Suppressor macrophage treated with lipopolysaccharide for 4 hours (primary cell): ENCODE measurements at places on chromosomes 5 and 9.

- DNase-seq = no peak
These were observed 247.1 kb downstream of the NFIB start for GRCh38 chr9:14066831-14067230.

GRCh38 chr5:22918511-22918910 lies 65.4 kb upstream of the CDH12 start:
- DNase-seq = no peak

GRCh38 chr5:139952574-139952973 lies 90.5 kb downstream of the NRG2 start:
- DNase-seq = no peak

DNA sequence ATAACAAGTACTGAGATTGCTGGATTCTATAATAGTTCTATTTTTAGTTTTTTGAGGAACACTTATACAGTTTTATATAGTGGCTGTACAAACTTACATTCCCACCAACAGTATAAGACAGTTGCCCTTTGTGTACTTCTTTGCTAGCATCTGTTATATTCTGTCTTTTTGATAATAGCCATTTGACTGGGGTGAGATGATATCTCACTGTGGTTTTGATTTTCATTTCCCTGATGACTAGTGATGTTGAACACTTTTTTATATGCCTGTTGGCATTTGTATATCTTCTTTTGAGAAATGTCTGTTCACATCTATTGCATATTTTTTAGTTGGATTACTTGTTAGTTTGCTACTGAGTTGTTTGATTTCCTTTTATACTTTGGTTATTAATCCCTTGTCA lies 204.1 kb upstream of the SMC2 start:
- DNase-seq = no peak

- no peak for DNase-seq
These were observed 1072.6 kb upstream of the COX7C start for GRCh38 chr5:85545129-85545528.

DNA sequence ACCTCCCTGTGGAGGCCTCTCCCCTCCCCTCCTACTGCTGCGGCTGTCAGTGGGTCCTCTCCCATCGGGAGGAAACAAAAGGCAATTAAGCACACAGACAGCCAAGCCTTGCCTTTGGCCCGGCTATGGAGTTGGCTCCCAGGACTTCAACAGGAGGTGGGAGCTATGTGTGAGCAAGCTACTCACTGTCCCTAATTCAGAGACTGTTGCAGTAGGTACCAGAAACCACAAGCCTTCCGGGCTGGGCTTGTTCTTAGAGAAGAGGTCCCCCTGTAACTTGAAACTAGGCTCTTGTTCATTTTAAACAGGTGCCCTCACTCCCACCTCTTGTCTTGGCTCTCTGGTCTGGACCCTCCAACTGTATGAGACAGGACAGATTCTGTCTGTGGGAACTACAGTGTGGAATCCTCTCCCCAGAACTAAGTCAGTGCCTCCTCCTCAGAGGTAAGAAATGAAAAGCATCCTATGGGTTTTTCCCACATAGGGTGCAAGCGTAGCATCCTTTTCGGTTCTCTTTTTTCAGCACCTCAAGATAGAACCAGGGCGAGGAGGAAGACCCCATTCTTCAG lies 561.1 kb downstream of the EBF1 start:
- no peak for DNase-seq
